ENCODE measurements at places on chromosomes 6 and 20.
A peak's percentile ranks its signal among the peaks of the same experiment; 100 is the strongest.

DNA sequence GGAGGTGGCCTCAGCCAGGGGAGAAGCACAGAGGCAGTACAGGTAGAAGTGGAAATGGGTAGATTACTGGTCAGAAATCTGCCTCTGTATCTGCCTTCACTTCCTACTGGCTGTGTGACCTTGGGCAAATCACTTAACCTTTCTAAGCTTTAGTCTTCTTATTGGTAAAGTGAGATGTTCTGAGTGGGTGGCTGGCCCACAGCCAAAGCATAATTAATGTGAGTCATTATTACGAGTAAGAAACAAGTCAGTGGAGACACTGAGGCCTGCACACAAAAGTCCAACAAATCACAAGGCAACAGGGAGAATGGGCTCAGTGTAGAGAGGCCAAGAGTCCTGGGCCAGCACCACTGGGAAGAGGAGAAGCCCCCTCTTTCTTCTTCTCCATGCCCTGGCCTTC, 39.1 kb downstream of the NRN1 start:
- no peak for DNase-seq

DNA sequence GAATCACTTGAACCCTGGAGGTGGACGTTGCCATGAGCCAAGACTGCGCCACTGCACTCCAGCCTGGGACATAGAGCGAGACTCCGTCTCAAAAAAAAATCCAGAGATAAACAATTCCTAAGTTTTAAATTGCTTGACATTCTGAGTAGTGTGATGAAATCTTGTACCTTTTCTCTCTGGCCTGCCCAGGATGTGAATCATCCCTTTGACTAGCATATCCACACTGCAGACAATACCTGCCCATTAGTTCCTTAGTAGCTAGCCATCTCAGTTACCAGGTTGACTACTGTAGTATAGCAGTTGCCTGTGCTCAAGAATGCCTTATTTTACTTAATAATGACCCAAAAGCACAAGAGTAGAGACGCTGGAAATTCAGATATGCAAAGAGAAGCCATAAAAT, 2.8 kb downstream of the ZFP57 start:
- DNase-seq: no peak

GRCh38 chr20:54276577-54277169, 68.8 kb downstream of the PFDN4 start:
- DNase-seq: no peak

- no peak for DNase-seq
Observed at GRCh38 chr20:23140991-23141390, 54.9 kb upstream of the CD93 start.

- DNase-seq: peak; percentile 17
Observed at GRCh38 chr6:12955956-12956355, 239.4 kb downstream of the PHACTR1 start.

DNA sequence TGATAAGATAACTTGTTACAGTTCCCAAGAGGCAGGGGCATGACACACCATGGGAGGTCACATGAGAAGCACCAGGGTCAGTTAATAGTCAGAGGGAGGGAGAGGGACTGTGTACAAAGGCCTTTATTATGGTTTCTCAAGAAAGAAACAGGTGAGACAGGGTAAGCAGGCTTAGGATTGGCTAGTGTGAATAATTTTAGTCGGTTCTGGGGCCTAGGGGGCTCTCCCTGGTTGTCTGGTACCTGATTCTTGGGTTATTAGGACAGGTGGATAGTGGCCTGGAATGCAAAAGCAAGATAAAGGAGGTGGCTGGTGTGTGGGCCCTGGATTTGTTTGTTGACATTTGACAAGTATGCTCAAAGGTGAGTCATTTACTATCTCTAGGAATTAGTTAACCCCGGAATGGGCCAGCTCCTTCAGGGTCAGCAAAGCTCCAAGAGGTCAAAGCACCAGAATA, 49.4 kb upstream of the MCUR1 start:
- no peak for DNase-seq

DNA sequence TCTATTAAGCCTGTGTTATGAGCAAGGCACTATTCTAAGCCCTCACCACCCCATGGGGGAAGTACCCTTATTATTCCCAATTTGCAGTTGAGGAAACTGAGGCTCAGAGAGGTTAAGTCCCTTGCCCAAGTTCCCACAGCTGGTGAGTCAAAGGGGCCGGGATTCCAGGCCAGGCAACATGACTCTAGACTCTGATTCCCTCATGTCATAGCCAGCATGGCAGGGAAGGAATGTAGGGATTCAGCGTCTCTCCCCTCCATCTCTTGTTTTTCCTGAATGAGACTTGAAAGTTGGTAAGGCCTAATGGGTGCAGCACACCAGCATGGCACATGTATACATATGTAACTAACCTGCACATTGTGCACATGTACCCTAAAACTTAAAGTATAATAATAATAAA, 6.7 kb downstream of the C6orf132 start:
- no peak for DNase-seq
